Activated T-helper 2 cell treated with anti-CD3 and anti-CD28 coated beads, Interferon-gamma antibody, Interleukin-2, Interleukin-4, amounts not matched to agents 10 μg/mL and 5 μg/mL and 100 μg/mL, durations not matched to agents 14 hours and 24 hours and 36 hours (primary cell): ENCODE measurements at places on chromosomes 3 and 15.
A peak's percentile ranks its signal among the peaks of the same experiment; 100 is the strongest.

GRCh38 chr3:152258448-152259393 lies 10.0 kb upstream of the MBNL1 start:
- peak; percentile 49 for DNase-seq

DNA sequence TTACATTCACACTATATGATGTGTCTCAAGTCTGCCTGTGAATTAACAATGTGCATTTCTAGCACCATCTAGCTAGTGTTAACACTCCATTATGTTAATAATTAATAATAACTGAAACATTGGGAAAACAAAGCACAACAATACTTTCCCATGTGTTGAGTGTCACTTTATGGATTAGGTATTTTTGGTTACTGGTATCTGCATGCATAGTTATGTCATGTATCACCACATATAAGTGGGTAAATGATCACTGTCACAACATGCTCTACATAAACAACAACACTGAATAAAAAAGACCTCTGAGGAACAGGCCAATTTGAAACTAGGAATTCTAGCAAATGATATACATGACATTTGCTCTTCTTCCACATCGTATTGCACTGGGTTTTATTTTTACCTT lies 74.7 kb downstream of the MLH1 start:
- no peak for DNase-seq

DNA sequence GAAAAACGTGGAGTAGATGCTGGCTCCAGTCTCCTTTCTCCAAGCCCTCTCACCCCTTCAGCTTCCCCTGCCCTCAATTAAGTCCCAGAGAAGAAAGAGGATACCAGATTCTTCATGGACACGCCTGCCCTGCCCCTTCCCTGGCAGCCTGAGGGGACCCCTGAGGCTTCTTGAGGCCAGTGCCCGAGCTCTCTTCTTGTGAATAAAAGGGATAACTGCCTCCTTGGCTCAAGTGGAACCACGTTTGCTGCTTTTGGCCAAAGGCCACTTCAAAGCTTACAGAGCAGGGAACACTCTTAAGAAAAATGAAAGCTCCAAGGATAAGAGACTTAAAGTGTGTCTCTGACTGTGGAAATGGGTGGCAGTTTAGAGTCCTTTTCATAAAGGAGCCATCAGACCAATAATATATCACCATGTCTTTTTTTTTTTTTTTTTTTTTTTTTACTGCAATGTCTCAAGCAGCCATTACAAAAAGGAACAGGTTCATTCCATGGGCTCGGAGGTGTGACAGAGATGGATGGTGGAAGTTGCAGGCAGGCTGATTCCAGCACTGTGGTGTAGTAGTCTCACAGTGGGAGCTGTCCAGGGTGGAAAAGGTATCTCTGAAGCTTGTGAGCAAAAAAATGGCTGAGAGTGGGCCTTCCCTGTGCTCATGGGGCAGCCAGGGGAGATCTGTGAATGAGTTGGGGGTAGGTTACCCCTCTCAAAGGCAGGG lies 108.8 kb downstream of the SEMA5B start:
- DNase-seq, result no peak

- no peak for DNase-seq
Measured at GRCh38 chr3:10508619-10509260, 3.4 kb upstream of the ATP2B2 start.
